B cell (primary cell): ENCODE measurements at places on chromosomes 2 and 18.

GRCh38 chr2:1914541-1915165, 170.3 kb upstream of the PXDN start:
- DNase-seq, result no peak

DNA sequence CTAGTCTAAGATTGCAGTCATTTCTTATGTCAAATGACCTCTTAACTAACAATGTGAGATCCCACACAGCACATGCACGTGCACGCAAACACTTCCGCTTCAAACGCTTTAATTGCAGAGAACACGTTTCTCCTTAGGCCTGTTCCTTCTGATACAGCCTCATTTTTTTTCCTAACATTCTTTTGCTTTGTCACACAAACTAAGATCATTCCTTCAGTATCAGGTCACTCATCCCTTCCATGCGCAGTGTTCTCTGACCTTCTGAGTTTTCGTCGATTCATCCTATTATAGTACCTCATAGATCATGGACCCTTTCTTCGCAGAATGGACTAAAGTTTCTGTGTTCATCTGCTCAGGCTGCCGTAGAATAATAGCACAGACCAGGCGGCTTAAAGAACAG, 327.1 kb upstream of the CDH19 start:
- DNase-seq, result no peak

DNA sequence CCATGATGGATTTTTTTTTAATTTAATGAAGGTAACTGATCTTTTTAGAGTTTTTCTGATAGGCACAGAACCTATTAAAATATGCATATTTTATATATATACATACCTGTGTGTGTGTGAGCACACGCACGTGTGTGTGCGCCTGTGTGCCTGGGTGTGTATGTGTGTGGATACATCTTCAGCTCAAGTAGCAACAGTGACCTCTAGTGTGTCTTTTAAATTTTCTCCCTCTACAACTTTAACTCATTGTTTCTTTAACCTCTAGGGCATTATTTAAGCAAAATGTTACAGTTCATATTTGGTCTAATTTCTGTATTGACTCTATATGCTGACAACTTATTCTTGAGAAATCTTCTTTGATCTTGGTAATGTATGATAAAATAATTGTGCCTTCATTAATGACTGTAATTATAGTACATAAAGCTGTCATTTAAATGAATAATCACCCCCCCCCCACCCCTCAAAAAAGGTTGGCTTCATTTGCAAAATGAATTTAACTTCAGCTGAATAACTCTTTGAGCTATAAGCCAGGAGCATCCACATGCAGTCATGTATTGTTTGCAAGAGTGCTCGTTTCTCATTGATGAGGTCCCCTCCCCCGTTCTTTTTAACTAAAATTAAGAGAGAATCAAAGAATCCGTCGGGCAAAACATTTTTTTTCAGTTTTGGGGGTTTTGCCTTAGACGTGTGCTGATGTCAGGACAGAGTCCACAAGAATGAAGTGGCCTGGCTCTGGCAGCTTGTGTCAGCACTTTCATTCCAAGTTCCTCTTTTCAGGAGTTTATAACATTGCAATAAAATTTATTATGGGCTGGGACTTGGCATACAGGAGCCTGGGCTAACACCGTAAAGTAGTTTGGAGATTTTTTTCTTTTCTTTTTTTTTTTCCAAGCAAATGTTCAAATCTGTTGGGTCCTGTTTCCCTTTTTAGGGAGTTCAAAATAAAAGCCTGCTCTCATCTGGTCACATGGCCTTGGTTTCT, 80.0 kb downstream of the ETAA1 start:
- no peak for DNase-seq

DNA sequence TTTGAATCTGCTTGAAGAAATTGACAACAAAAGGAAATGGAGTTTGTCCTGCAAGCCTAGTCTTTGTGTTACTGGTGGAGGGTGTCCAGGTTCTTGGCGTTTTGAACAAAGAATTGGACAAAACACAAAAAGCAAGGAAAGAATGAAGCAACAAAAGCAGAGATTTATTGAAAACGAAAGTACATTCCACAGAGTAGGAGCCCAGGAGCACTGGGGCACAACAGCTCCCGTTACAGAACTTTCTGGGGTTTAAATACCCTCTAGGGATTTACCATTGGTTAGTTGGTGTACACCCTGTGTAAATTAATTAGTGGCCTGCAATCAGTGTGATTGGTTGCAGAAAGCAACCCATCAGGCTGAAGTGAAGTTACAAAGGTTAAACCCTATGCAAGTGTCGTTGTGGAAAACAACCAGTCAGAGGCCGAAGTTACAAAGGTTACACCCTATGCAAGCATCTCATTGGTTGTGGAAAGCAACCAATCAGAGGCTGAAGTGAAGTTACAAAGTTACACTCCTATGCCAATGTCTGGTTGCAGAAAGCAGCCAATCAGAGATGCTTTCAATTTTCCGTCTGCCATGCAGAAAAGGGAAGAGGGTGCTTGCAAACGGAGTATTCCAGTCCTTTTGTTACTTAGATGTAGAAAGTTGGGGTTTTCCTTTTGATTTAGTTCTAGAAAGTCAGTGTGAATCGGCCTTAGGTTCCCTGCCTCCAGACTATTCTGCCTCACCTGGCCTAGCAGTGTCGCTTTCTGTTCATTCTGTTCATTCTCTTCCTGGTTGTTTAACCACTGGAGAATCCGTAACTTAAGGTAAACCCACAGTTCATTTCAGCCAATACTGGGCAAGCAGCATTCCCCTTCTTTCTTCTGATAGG, 47.6 kb upstream of the PTH2R start:
- DNase-seq, result no peak

- DNase-seq, result no peak
Observed at GRCh38 chr18:57542126-57542525, 44.4 kb downstream of the FECH start.
